Activated CD4-positive, CD25-positive, alpha-beta regulatory T cell (primary cell): ENCODE measurements at places on chromosomes 11 and 22.

DNA sequence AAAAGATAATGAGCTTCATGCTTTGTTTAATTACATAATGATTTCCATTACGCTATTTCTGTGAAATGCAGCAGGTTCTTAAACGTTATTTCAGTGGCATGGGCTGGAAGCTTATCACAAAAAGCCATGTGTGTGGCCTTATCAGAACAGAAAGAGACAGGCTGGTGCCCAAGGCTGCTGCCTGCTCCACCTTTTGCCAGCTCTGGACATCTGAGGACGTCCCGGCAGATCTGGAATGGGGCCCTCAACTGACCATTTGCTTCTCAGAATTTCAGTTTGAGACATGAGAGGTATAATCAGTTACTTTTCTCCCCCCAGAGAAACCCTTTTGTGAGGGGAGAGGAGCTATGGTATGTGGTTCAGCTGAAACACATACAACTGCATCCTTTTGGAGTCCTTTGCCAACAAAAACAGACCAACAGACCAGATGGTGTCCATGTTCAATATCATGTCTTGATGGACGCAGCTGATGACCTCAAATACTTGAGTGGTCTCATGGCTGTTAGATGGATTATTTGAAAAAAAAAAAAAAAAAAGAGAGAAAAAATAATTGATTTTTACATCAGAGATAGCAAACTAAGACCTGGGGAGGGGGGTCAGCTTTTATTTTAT is 8.6 kb downstream of the CDPF1 start:
- no peak for DNase-seq

- no peak for DNase-seq
These were observed 54.6 kb upstream of the CHRM4 start for GRCh38 chr11:46445920-46446771.

DNA sequence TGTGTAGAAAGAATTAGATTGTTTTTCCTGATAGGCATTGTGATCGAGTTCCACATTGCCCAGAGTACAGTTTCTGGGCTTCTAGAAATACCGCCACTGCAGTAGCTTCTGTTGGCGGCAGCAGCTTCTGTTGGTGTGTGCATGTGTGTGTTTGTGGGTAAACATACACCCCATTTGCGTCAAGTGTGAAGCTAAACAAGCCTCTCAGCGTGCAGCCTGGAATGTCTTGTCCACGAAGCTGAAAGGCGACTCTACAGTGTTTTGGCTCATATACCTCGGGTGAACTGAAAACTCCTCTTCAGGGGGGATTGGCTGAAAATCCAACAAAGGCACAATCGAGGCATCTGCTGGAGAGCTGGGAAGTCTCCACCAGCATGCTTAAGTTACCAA is 112.0 kb upstream of the E2F8 start:
- no peak for DNase-seq

- DNase-seq = peak; percentile 41
These were observed 64.8 kb downstream of the STIM1 start for GRCh38 chr11:3920148-3920852.

DNA sequence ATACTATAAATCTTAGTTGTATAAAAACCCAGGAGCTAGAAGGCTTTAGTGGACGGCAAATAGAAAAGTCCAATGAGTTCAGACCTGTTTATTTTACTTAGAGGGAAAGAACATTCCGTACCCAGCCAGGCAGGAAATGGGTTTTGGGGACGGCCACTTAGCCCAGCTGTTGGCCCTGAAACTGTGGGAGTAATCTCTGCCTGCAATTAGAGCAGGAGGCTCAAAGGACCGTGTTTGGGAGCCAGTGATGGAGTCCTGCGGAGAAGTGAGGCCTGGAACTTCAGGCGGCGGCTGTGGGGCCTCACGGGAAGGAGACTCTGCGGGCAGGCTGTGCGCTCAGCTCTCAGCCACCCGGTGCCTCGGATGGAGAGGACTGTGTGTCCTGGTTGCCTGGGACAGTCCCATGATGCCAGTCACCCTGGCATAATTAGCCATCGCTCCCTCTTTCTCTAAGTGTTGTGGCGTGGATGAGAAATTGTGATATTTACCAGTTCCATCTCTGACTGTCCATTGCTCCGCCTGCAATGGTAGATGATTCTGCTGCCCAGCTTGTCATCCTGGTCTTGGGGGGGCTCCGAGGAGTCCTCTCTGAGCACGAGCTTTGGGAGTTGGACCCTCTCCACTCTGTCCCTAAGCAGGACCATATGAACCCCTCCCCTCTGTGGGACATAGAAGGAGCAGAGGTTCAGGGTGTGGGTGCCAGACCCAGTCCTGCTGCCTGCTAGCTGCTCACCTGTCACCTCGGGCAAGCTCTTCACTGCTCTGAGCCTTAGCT is 530.3 kb downstream of the TBC1D22A start:
- no peak for DNase-seq

DNA sequence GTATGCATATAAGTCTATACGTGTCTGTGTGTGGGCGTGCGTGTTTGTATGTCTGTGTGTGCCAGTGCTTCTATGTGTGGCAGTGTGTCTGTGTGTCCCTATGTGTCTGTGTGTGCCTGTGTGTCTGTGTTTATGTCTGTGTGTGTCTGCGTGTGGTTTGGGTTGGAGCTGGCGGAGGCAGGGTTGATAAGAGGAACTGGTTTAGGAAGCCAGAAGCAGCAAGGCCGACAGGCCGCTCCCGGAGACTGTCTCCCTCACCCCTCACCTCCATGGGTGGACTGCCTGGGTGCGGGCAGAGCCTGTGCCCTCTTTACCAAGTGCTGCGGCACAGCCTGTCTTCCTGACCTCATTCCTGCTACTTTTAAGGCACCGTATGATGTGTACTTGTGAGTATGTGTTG is 327.1 kb upstream of the B3GAT1 start:
- no peak for DNase-seq

DNA sequence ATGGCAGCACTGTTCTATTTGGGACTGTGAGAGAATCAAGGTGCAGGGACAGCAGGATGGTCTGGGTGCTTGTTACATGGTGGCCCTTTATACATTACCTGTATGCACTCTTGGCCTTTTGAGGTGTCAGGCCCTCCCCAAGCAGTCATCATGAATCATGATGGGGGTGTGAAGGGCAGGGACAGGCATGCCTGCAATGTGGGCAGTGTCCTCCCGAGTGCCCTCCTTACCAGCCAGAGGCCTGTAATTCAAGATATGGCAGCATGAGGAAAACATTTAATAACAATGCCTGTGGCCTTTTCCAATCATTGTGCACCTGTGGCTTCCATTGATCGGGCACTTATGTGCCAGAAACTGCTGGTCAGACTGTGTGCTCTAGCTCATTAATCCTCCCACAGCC is 25.5 kb upstream of the CYP2D6 start:
- DNase-seq = no peak

DNA sequence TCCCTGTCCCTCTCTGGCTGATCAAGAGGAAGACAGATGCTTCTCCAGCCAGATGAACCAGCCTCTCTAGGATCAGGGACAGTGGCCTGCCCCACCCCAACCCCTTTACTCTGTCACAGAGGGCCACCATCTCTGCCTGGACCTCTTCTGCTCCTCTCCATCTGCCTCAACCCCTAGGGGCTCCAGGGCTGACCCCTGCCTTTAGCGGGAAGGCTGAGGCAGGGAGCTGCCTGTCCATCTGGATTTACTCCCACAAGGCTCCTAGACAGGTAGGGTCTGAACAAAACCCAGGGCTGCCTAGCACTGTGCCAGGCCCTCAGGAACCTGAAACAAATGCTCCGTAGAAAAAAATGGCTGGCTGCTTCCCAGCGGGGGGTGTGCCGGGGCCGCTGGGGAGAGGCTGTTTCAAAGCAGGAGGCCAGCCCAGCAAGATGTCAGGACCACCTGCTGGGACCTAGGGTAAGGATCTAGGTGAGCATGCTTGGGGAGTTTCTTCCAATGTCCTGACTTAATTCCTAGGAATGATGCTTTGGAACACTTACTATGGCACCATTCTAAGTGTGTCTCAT is 3.2 kb downstream of the CHST1 start:
- DNase-seq = no peak

- DNase-seq = no peak
These were observed 36.1 kb downstream of the TRIOBP start for GRCh38 chr22:37732699-37733607.

- no peak for DNase-seq
These were observed 531 bp downstream of the GRIK4 start for GRCh38 chr11:120511820-120512738.
